ENCODE measurements at places on chromosomes 12 and 14. TPM values are rescaled to one million over a fixed set of nuclear protein-coding genes. Genes with fewer than 3 reads are reported as not detected.

Gene CCDC196
- not detected for total RNA-seq

Gene VDR
- 9.3 TPM for total RNA-seq

Gene ERP27
- not detected for total RNA-seq

Gene AQP5
- 0.25 TPM for total RNA-seq

Gene CMTM5
- not detected for total RNA-seq

Gene PTPRO
- 0.32 TPM for total RNA-seq

DNA sequence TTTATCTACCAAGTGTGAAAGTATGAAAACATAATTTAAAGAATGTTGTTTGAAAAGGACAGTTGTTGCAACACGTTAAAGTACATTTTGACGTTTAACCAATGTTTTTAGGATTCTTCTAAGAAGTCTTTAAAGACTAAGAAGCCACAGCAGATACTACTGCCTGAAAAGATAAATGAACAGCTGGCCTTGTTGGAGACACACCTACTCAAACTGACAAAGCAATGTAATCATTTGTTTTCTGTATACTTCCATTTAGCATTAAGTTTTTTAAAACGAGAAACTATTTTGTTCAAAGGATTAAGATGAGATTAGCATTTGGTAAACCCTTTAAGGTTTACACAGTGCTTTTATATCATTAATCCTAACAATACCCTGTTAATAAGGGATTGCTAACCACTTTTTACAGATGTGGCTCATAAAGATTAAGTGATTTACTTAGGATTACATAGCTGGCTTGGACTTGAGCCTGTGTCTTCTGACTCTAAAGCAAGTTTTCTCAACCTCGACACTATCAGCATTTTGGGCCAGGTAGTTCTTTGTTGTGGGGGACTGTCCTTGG is 134.4 kb downstream of the CFAP54 start:
- no peak for DNase-seq

DNA sequence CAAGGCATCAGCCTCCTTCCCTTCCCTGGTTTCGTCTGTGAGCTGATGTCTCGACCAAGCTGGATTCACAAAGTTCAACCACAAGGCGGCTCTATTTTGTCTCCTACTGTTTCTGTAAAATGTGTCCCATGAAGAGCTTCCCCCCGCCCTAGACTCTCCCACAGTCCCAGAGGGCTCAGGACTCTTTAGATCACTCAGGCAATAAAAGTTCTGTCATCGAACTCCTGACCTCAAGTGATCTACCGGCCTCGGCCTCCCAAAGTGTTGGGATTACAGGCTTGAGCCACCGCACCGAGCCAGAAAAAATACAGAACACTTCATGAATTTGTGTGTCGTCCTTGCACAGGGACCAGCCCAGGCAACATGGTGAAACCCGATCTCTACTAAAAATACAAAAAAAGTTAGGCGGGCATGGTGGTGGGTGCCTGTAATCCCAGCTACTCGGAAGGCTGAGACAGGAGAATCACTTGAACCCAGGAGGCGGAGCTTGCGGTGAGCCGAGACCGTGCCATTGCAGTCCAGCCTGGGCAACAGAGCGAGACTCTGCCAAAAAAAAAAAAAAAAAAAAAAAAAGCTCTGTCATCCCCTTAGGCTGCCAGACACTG is 149.4 kb downstream of the BCL11B start:
- DNase-seq = no peak

DNA sequence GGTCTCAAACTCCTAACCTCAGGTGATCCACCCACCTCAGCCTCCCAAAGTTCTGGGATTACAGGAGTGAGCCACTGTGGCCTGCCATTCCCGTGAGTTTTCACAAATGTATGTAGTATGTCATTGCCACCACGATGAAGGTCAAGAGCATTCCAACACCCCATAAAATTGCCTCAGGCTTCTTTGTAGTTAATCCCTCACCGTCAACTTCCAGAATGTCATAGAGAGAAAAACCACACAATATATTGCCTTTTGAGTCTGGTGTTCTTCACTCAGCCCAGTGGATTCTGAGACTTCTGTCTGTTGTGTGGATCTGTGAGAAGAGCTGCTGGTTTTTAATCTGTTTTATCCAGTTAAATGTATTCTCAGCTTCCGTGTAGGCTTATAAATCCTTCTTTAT is 12.6 kb upstream of the CFAP251 start:
- DNase-seq = peak; percentile 91

GRCh38 chr14:56339855-56340701 is 221.9 kb downstream of the PELI2 start:
- DNase-seq = peak; percentile 94

GRCh38 chr12:121983536-121984210 is 38.0 kb upstream of the BCL7A start:
- DNase-seq = no peak

- no peak for DNase-seq
These were observed 74.9 kb downstream of the VWF start for GRCh38 chr12:6049587-6049986.

- no peak for DNase-seq
These were observed 211.3 kb downstream of the TMEM121 start for GRCh38 chr14:105737504-105738246.

DNA sequence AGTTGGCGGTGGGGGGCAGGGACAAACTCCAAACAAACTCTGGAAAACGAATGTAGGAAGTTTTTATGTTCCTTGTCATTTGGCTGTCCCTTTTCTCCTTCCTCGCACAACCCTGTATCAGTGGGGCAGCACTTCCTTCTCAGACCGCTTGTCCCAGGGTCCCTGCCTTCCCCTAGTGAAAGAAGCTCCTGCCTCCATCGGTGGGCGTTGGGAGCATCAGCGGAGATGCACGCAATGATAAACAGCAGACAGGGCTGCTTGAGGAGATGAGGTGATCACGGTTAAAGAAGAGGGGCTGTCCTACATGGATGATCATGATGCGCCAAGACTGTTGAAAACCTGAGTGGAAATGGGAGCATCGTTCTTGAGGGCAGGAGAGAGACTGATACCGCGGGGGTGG is 620 bp downstream of the C1S start:
- no peak for DNase-seq

DNA sequence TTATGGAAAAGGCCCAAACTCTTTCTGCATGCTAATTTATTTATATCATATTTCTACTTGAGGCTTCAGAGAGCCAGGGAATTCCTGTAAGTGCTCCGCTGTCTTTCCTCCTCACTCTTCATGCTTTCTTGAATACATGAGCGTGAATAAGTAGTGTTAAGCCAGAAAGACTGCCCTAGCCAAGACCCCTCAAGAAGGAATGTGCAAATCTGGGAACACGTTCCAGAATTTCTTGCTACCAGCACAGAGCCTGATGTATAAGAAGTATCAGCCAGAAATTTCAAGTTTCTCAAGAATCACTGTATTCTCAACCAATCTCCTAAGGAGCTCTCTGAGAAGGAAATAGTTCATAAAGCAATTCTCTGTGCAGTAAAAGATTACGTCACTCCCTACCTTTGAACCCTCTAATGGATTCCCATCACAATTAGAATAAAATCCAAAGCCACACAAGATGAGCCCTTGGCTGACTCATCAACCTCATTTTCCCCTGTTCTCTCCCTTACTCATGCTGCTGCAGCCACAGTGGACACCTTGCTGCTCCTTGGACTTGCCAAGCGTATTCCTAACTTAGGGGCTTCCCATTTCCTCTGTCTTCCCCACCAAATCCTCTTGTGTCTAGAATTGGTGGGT is 6.9 kb upstream of the TSPAN8 start:
- DNase-seq = peak; percentile 6
